ENCODE measurements at places on chromosomes 13 and 19.

GRCh38 chr19:41937525-41938468 is 9.5 kb upstream of the ERFL start:
- no peak for DNase-seq

GRCh38 chr13:98428256-98428966 is 148.5 kb downstream of the STK24 start:
- DNase-seq: no peak

DNA sequence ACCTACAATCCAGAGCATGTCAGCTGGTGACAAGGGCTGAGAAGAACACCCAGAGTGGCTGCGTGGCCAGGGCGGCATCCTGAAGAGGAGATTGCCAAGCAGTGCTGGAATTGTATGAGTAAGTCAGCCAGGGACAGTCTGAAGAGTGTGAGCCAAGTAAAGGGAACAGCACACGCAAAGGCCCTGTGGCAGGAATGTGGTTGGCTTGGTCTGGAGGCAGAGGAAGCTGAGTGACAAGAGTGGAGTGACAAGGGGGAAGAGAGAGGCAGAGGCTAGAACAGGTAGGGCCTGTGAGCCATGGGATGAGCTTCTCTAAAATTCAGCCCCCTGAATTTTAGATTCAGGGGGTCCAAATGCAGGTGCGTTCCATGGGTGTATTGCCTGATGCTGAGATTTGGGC is 53.7 kb upstream of the UQCRFS1 start:
- DNase-seq: no peak

GRCh38 chr19:48830088-48830487 is 6.2 kb downstream of the HSD17B14 start:
- DNase-seq: no peak

- no peak for DNase-seq
These were observed 390.2 kb downstream of the TSHZ3 start for GRCh38 chr19:30959011-30959410.

DNA sequence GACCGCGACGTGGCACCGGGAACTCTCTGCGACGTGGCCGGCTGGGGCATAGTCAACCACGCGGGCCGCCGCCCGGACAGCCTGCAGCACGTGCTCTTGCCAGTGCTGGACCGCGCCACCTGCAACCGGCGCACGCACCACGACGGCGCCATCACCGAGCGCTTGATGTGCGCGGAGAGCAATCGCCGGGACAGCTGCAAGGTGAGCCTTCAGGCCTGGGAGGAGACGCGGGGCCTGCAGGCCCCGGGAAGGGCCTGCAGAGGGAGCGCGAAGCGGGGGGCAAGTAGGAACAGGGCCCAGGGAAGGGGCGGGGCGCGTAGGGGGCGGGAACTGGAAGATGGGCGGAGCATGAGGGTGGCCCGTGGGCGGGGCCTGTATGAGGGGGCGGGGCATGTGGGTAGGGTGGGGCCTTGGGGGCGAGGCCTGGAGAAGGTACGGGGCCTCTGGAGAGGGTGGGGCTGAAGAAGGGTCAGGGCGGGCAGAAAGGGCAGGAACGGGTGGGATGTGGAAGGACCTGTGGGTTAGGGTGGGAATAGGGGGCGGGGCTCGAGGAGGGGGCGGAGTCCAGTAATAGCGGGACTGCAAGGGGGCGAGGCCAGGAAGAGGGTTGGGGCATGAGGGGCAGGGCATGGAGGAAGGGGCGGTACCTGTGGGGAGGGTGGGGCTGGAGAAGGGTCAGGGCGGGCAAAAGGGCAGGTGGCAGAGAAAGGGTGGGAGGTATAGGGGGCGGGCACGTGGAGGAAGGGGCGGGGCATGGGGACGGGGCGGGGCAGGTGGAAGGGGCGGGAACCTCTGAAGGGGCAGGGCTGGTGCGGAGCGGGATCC is 2.5 kb downstream of the CFD start:
- peak; percentile 51 for DNase-seq

DNA sequence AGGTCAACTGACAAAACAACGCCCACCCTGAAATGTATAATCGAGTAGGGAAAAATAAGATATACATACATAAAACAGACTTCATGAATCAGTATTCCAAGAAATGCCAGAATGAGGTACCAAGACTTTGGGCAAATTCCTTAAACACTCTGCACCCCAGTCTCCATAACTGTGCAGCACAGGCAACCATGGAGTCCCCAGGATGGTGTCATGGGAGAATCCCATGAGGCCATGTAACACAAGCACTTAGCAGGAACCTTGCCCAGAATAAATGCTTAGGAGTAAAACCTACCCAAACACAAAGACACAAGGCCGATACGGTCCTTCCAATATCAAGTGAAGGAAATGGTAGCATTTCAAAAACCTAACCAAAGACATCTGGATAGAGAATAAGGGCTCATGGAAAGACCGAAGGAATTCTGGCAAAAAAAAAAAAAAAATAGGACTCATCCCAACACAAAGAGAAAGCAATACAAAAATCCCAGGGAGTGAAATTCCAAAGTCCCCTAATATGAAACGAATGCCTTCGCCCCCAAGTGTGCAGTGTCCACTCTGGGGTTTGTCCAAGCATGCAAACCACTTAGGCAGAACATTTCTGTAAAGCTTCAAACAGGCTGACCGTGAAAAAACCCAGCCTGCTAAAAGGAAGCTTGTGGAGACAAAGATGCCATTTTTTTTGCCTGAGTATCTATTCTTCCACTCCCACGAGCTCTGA is 11.1 kb downstream of the ZC3H4 start:
- no peak for DNase-seq

DNA sequence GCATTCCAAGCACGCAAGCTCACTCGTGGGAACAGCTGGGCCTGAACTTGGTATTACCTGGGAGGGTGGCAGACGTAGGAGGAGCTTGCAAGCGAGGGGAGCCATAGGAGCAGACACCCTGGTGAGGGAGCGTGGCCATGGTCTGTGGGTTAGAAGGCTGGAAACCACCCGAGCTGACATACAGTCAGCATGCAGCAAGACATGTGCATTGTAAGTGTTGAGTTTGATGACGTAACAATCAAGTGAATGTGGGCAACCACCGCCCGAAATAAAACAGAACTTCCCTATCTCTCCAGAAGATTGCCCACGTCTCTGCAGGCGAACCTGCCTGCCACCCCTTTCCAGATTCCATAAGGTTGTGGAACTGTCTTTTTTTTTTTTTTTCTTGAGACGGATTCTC is 26.8 kb downstream of the UBXN6 start:
- no peak for DNase-seq

GRCh38 chr19:48480183-48480557 is 11.0 kb downstream of the CYTH2 start:
- DNase-seq: no peak

- no peak for DNase-seq
These were observed 25.8 kb upstream of the SPATA13 start for GRCh38 chr13:24134757-24135156.

DNA sequence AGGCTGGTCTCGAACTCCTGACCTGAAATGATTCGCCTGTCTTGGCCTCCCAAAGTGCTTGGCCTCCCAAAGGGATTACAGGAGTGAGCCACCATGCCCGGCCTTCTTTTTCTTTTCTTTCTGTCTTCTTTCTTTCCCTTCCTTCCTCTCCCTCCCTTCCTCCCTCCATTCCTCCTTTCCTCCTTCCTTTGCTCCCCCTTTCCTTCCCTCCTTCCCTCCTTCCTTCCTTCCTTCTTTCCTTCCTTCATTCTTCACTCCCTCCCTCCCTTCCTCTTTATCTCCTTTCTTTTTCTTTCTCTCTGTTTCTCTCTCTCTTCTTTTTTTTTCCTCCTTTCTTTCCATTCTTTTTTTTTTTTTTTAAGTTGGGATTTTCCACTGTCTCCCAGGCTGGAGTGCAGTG is 12.1 kb downstream of the C3 start:
- no peak for DNase-seq

- no peak for DNase-seq
These were observed 12.3 kb downstream of the RUBCNL start for GRCh38 chr13:46374710-46375109.

- no peak for DNase-seq
These were observed 12.7 kb upstream of the KBTBD6 start for GRCh38 chr13:41145136-41145908.

GRCh38 chr13:52738719-52739467 is 727 bp downstream of the CNMD start:
- DNase-seq: no peak
